Hepatic stellate cell (primary cell): ENCODE measurements at places on chromosomes 16 and 17.
A peak's percentile ranks its signal among the peaks of the same experiment; 100 is the strongest.

- no peak for DNase-seq
These were observed 102.8 kb downstream of the XYLT1 start for GRCh38 chr16:17367923-17368322.

DNA sequence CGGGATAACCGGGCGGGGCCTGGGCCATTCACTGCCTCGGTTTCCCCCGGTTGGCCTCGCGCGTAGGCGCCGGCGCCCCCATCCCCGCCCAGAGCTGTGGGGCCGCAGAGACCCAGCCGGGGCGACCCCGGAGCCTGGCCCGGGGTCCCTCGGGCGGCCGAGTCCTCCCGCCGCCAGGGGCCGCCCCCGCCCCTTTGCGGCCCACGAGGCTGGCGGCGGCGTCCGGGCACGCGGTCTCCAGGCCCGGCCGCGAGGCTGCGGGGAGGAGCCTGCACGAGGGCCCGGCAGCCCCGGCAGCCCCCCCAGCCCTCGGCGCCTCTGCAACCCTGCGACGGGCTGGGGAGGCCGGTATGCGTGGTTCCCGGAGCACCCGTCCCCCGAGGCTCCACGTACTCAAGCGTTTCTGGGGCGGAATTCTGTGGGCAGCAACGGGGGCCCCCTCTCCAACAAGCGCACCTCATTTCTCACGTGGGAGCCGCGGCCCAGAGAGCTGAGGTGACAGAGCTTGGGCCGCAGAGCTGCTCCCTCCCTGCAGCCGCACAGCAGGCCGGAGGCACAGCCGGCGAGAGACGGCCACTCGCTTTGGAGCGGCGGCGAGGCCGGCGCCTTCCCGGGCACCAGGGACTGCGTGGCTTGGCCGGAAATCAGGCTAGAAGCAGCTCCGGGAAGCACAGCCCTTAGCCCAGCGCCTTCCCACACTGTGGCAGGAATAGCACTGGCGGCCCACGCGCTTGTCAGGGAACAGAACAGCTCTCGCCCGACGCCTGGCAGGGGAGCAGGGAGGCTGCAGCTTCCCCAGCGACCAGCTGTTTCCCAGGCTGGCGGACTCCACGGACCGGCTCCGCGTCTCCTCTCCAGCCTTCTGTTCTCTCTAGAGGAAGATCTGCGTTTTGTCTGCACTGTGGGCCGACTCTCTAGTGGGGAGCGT is 867 bp upstream of the LIMD2 start:
- DNase-seq, result peak; percentile 65

DNA sequence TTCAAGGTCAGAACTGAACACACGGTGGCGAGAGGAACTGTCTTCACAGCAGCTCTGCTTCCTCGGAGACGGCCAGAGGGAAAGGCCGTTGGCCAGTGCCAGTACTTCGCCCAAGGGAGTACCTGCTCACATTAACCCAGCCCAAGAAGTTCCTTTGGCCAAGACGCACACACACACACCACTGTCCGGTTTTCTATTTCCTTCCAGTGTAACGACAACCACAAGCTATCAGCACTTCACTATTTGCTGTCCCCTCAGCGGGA is 744 bp upstream of the GGNBP2 start:
- DNase-seq, result no peak

DNA sequence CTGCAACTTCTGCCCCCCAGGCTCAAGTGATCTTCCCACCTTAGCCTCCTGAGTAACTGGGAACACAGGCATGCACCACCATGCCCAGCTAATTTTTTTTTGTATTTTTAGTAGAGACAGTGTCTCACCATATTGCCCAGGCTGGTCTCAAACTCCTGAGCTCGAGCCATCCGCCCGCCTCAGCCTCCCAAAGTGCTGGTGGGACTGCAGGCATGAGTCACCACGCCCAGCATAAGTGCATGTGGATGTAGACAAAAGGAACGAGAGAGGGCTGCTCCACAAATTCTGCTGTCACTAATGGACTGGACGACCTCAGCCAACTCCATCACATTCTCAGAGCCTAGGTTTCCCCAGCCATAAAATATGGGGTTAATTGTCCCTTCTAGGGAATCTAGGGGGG is 7.7 kb upstream of the SP2 start:
- DNase-seq, result no peak

- no peak for DNase-seq
These were observed 13.2 kb downstream of the CMTM3 start for GRCh38 chr16:66617728-66618127.

DNA sequence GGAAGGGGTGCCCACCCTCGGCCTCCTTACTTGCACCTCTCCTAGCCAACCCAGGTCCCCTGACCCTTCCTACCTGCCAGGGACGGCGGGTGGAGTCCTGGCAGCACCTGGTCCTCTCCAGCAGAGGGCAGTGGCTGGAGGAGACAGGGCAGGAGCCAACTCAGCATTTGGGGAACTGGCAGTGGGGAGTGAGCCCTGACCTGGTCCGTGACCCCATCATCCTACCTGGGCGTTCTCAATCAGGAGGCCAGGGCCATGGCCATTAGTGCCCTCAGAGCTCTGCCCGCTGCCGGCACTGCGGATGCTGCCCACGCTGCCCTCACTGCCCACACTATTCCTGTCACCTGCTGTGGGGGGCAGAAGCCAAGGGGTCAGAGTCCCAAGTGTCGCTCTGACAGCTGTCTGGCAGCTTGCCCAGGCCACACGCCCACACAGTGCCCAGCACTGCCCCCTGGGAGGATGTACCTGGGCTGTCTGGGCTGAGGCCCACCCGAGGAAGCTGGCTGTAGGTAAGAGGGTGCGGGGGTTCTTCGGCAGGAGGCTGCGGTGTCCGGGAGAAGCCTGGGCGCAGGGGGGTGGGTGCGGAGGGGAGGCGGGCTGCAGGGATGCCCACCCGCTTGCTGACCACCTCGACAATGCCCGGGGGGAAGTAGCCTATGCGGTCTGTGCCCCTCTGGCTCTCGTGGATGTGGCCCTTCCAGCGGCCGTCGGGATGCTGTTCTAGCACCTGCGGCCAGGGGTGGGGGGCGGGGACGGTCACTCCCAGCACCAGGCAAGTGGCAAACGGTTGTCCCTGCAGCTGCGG is 10.8 kb downstream of the CASKIN2 start:
- peak; percentile 55 for DNase-seq

DNA sequence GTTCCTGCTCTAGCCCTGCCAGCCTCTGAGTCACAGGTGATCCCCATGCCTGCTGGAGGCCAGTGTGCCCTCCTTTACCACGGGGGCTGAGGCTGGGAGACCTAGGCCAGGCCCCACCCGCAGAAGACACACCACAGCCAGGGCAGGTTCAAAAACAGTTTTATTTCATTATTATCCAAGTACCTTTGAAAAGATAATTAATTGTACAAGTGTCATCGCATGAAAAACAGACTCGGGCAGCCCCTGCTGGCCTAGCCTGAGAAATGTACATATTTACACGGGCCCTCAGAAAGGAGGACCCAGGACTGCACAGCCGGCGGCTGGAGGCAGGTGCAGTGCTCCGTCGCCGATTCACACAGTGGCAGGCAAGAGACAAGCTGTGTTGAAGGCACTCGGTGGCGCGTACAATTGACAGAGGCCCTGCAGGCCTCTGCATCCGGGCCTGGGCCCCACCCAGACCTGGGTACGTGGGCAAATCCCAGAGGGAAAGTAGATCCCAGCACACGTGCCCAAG is 4.4 kb downstream of the PDIA2 start:
- no peak for DNase-seq

GRCh38 chr17:66724581-66725341 is 110.2 kb upstream of the CACNG5 start:
- peak; percentile 51 for DNase-seq

DNA sequence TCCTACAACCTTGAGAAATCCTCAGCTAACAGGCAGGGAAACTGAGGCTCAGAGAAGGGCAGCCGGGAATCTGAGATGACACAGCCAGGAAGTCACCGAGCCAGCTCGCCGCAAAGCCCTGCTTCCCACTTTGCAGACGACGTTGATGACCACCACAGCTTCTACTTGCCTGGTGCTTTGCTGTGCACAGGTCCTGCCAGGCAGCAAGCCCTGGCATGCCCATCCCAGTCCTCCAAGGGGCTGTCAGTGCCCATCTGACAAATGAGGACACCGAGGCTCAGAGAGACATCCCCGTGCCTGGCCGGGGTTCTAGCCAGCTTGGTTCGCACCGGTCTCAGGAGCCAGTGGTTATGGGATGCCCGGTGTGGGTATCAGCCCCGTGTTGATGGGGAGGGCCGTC is 20.1 kb downstream of the KCNJ12 start:
- no peak for DNase-seq

DNA sequence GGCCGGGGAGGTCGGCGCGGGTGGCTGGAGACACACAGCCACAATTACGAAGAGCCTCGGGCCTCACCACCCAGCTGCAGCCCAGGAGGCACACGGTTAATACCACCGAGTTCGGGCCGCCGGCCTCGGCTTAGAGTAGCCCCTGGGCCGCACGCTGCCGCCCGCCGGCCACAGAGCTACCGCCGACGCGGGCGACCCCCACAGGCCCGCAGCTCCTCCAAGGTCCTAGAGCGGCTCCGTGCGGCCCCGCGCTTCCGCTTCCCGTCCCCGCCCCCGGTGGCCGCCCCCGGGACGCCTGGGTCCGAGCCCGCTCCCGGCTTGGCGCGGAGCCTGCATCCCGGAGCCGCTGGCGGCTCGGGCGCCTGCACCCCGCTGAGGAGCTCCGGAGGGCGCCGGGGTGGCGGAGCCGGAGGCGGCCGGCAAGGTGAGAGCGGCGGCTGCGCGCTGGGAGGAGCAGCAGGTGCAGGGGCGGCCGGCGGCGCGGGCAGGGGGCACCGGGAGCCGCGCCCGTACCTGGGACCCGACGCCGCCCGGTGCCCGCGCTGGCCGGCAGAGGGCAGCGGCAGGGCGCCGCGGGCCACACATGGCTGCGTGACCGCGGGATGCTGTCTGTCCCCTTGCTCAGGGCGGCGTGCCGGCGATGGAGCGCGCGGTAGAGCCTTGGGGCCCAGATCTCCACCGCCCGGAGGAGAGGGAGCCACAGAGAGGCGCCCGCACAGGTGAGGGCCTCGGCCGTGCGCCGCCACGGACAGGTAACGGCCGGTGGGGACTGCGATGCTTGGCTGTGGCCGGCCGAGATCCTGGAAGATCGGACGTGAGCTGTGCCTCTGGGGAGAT is at the start of gene ZNF48:
Gene ZNF48 (plus strand): TSS at position 266 of the 837 bp plus-strand sequence. CDS start 375 bp downstream, at position 641.
- DNase-seq, result peak; percentile 87

GRCh38 chr17:19237389-19238166 is 412 bp downstream of the EPN2 start:
- DNase-seq, result no peak

- peak; percentile 82 for DNase-seq
These were observed 50.8 kb downstream of the TOM1L2 start for GRCh38 chr17:17921192-17922069.

DNA sequence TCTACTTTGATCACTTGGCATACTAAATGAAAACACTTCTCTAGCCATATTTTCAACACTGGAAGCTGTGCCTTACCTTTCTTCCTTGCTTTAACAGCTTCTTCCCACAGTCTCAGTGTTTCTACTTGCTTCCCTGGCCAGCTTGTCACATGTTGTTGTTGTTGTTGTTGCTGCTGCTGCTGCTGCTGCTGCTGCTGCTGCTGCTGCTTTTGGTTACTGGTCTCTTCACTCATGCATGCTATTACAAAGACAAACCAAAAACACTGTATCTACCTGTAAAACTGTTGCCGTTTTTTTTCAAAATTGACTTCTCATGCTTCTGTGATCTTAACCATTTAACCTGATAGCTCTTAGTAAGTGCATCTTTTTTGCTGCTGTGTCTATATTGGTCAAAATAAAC is 9.0 kb downstream of the VEZF1 start:
- no peak for DNase-seq

- DNase-seq, result no peak
These were observed 999 bp downstream of the MARF1 start for GRCh38 chr16:15641753-15642556.

- no peak for DNase-seq
These were observed 41.4 kb downstream of the FOXK2 start for GRCh38 chr17:82560802-82561428.

GRCh38 chr16:85505794-85506634 is 107.1 kb upstream of the GSE1 start:
- DNase-seq, result no peak

DNA sequence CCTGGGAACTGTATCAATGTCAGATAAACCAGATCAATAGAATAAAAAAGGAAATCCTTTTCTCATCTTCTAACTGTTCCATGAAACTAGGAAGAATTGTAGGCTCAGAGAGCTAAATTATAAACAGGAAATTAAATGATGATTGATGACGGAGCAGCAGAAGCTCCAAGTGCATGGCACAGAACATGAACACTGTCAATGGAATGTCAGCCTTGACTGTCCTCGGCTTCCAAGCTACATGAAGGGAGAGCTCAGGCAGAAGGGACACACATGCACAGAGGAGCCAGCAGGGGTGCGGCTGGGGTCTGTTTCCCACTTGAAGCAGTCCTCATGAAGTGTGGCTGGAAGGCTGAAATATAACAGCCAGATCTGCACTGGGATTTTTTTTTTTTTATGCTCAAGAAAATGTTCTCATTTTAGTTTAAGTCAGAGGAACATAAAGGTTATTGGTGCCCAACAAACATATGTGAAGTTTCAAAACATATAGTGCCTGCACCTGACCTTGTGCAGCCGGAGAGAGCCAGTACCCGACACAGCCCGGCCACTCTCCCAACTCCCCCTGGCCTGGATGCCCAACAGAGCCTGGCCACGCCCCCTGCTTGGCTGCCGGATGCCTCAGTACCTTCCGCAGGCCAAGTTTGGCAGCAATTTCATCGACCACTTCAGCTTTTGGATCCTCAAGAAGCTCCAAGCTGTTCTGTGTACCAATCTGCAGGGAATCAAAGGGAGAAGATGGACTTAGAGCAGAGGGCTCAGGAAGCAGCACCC is 37.0 kb downstream of the NPLOC4 start:
- DNase-seq, result peak; percentile 56

DNA sequence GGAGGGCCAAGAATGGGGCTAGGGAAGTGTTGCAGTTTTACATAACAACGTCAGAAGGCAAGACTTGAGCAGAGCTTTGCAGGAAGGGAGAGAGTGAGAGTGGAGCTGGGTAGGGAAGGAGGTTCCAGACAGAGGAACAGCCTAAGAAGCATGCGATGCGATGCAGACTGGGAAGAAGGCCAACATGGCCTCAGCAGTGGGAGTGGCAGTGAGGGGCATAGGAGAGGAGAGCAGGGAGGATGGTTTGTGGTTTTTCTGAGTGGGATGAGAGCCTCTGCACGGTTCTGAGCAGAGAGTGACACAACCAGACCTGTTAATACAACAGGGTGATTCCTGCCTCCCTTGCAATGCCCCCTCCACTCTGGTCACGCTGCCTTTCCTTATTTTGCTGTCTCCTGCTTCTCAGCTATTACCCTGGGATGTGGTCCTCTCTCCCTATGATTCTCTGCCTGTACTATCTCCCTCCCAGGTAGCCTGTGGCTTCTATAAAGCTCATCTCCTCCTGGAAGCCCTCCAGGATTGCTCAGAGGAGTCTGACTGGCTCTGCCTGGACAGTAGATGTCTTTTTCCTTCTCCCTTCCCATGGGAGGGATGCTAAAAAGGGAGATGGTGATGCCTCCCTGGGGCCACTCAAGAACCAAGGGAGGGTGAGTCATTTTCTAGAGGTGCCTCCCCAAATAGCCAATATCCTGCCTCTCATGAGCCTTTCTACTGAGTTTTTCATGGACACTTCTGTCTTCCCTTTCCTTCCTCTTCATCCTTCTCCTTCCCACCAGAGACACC is 38.7 kb upstream of the NGFR start:
- DNase-seq, result peak; percentile 84

- DNase-seq, result no peak
These were observed 5.6 kb downstream of the GLG1 start for GRCh38 chr16:74601126-74601871.

- no peak for DNase-seq
These were observed 5.7 kb downstream of the OR4D2 start for GRCh38 chr17:58172369-58173071.
